ENCODE measurements at places on chromosomes 11 and 22.
A peak's percentile ranks its signal among the peaks of the same experiment; 100 is the strongest.

DNA sequence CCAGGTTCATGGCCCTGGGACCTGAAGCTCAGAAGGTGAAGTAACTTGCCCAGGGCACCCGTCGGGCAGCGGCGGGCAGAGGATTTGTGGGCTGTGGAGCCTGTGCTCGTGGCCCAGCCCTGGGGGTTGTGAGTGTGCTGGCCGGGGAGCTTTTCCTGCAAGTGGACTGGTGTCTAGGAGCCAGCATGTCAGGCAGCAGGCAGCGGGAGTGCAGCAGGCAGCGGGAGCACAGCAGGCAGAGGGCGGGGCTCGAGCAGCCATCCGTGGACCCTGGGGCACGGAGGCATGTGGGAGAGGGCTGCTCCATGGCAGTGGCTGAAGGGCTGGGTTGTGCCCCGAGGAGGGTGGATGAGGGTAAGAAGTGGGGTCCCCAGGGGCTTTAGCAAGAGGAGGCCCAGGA lies 72.7 kb upstream of the PPP6R3 start:
- no peak for DNase-seq

DNA sequence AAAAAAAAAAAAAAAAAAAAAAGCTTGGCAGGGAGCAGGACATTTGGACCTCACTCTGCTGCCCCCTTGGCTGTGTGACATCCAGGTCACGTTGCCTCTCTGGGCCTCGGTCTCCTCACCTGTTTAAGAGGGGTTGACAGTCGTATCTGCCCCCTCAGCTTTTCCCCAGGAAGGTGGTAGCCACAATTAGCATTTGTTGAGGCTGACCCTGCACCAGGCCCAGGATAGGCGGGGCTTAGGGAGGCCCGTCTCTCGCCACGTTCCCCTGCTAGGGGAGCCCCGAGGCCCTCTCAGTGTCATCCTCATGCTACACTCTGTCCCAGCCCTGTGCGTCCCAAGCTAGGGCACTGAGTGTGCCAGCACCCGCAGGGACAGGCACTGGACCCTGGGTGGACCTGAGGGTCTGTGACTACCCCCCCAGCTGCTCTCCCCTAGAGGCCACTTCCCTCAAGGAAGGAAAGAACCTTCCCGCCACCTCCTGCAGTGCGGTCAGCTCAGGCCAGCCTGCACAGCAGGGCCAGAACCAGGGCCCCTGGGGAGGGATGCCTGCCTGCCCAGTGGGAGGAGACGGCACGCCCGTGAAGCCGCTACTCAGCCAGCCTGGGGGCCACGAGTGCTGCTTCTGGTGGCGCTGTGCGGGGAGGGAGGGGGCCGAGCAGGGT lies 38.5 kb upstream of the PPARA start:
- no peak for DNase-seq

- DNase-seq = no peak
These were observed 11.8 kb downstream of the IL17REL start for GRCh38 chr22:50000587-50001387.

GRCh38 chr11:44357711-44358110 lies 47.8 kb upstream of the ALX4 start:
- no peak for DNase-seq

DNA sequence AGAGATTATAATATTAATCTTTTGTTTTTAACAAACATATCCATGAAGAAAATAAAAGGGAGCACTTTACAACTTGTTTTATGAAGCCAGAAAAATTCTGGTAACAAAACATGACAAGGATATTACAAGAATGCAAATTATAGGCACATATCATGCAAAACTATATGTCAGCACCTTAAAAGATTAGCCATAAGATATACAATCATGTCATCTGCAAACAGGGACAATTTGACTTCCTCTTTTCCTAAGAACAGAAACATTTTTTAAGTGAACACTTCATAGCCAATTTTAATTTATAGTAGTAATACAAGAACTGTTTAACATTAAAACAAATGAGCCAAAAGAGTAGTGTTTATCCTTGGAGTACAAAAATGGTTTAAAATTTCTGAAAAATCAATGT lies 916.5 kb upstream of the CNTN5 start:
- no peak for DNase-seq

- no peak for DNase-seq
These were observed 46.5 kb upstream of the TH start for GRCh38 chr11:2218031-2218633.

GRCh38 chr11:66334605-66335442 lies 1.4 kb downstream of the RIN1 start:
- no peak for DNase-seq

- no peak for DNase-seq
These were observed 512 bp downstream of the TOLLIP start for GRCh38 chr11:1308743-1309497.

DNA sequence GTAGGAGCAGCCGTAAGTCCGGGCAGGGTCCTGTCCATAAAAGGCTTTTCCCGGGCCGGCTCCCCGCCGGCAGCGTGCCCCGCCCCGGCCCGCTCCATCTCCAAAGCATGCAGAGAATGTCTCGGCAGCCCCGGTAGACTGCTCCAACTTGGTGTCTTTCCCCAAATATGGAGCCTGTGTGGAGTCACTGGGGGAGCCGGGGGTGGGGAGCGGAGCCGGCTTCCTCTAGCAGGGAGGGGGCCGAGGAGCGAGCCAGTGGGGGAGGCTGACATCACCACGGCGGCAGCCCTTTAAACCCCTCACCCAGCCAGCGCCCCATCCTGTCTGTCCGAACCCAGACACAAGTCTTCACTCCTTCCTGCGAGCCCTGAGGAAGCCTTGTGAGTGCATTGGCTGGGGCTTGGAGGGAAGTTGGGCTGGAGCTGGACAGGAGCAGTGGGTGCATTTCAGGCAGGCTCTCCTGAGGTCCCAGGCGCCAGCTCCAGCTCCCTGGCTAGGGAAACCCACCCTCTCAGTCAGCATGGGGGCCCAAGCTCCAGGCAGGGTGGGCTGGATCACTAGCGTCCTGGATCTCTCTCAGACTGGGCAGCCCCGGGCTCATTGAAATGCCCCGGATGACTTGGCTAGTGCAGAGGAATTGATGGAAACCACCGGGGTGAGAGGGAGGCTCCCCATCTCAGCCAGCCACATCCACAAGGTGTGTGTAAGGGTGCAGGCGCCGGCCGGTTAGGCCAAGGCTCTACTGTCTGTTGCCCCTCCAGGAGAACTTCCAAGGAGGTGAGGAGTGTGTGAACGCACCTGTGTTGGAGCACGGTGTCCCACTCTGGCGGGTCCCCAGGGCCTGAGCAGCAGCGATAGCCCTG lies at the start of gene TAGLN:
Gene TAGLN (plus strand): TSS at position 318 of the 863 bp plus-strand sequence. CDS start 3,644 bp downstream, outside the sequence.
- DNase-seq = no peak

GRCh38 chr11:57800444-57801182 lies 39.0 kb downstream of the CTNND1 start:
- peak; percentile 89 for DNase-seq

GRCh38 chr22:48820481-48821345 lies 1007.0 kb downstream of the BRD1 start:
- no peak for DNase-seq

GRCh38 chr22:49237703-49238102 lies 590.0 kb downstream of the BRD1 start:
- DNase-seq = no peak

Measured in NCI-H774 (cell line).